ENCODE measurements at places on chromosomes 2 and 18. TPM values are rescaled to one million over a fixed set of nuclear protein-coding genes. Genes with fewer than 3 reads are reported as not detected.
A peak's percentile ranks its signal among the peaks of the same experiment; 100 is the strongest.

The SLC9A4 gene
- total RNA-seq = not detected

The MATN3 gene
- 2.3 TPM for total RNA-seq

DNA sequence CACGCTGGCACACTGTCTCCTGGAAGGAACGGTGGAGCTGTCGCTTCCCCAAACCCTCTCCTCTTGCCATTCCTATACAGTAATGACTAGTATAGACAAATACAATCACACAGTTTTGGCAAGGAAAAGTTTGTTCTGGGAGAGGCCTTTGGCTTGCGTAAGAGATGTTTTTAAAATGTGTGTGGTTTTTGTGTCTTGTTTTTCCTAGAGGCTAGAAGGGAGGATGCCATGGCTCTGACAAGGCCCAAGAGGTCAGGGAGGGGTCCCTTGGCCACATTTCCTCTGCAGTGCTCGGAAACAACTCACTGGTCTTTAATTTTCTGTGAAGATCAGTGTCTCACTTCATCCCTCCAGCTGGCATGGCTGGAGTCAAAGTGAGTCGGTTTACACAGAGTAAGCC lies 195.9 kb downstream of the SH3RF3 start:
- DNase-seq = peak; percentile 97

DNA sequence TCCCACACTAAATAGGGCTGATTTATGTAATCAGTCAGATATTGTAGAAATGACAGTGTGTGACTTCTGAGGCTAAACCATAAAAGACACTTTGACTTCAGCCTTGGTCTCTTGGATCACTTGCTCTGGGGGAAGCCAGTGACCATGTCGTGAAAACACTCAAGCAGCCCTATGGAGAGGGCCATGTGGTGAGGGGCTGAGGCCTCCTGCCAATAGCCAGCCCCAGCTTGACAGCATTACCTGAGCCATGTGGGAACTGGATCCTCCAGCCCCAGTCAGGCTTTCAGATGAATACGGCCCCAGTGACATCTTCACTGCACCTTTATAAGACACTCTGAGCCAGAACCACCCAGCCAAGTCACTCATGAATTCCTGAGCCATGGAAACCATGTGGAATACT lies 20.8 kb downstream of the TNS1 start:
- DNase-seq = no peak

DNA sequence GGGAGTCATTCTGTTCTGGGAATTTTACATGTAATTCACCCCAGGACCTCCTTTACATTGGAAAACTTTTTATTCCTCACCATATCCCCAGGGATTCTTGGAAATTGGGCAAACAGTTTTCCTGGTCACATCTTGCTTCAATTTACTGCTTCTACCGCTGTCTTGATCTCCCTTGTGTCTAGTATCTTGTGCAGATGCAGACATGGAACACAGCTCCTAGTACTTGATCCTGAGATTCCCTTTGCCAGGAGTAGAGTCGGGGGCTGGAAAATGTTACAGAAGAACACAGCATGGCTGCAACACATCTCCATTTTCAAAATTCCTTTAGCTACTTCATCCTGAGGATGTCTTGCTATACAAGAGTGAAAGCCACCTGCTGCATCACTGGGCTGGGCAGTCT lies 472.8 kb downstream of the PLCL1 start:
- no peak for DNase-seq

GRCh38 chr18:1240701-1241100 lies 336.0 kb downstream of the ADCYAP1 start:
- DNase-seq = no peak

Measured in fibroblast of lung (primary cell).